ENCODE measurements at places on chromosomes 4 and X. TPM values are rescaled to one million over a fixed set of nuclear protein-coding genes. Genes with fewer than 3 reads are reported as not detected.

OTUD6A gene
- not detected for total RNA-seq

MTMR1 gene
- total RNA-seq, result 19.8 TPM

HMGN5 gene
- 5.1 TPM for total RNA-seq

TBC1D14 gene
- total RNA-seq, result 24.7 TPM

KCTD8 gene
- total RNA-seq, result not detected

BEND2 gene
- not detected for total RNA-seq

SGMS2 gene
- total RNA-seq, result 26.7 TPM

ADH1C gene
- total RNA-seq, result not detected

CCNB3 gene
- total RNA-seq, result 0.54 TPM
